ENCODE measurements at places on chromosomes 6 and 20.
A peak's percentile ranks its signal among the peaks of the same experiment; 100 is the strongest.

- DNase-seq, result no peak
Observed at GRCh38 chr6:27617046-27617687, 144.3 kb upstream of the ZNF184 start.

DNA sequence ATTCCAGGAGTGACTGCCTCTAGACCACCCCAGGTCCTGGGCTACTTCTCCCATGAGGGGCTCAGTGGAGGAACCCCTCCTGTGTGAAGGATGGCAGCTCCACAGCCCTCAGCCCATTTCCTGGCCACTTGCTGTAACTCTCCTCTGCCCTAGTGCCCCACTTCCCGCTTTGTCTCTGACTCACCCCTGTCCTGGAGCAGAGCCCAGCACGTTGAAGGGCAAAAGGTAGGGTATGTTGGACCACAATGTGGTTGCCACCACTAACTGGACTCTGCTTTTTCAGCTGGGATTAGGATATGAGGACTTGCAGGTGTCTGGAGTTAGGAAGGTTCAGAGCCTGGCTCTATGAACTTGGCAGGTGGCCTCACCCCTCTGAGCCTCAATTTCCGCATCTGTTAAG lies 2.4 kb downstream of the MYBL2 start:
- no peak for DNase-seq

GRCh38 chr20:58518896-58519593 lies 3.8 kb upstream of the APCDD1L start:
- no peak for DNase-seq

DNA sequence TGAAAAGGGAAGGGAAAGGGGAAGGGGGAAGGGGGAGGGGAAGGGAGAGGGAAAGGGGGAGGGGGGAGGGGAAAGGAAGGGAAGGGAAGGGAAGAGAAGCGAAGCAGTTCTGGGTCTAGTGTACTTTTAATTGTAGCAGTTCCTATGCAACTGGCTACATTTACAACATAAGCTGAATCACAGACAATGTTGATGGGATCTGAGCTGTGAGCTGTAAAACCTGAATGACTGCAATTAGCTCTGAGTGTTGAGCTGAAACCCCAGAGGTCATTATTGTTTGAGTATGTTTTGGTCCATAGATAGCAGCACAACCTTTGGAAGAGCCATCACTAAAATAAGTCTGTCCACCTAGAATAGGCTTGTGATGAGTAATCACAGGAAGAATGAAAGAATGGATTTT lies 7.2 kb upstream of the ABHD12 start:
- DNase-seq, result no peak

DNA sequence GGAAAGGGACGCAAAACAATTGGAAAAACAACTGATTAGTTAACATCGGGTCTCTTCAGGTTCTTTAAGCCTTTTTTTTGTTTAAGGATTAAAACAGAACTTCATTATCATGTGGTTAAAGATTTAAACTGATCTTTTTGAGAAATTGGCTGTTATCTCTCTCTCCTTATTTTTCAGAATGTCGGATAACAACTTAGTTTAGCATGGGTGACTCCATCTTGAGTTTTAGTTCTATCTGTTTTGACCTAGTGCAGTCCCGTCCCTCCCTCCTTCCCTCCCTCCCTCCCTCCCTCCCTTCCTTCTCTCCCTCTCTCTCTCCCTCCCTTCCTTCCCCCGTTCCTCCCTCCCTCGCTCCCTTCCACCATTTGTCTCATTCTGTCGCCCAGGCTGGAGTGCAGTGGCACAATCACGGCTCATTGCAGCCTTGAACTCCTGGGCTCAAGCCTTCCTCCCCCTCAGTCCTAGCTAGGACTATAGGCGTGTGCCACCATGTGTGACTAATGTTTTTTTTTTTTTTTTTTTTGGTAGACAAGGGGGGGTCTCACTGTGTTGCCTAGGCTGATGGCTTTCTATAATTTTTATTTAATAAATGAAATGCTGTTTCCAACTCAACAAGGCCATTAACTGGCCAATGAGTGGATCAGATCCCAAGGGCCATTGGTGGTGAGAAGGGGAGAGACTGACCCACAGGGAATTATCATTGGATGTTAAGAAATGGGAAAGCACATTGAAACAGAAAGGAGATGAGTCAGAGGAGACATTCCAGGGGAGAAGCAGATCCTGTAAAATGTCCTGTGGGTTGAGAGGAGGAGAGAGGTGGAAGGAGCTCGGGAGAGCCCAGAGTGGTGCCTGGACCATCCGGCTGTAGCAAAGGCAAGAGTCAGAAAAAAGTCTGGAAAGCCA lies 13.6 kb downstream of the BAK1 start:
- DNase-seq, result no peak

- DNase-seq, result no peak
Observed at GRCh38 chr20:19498756-19499155, 259.3 kb upstream of the RIN2 start.

DNA sequence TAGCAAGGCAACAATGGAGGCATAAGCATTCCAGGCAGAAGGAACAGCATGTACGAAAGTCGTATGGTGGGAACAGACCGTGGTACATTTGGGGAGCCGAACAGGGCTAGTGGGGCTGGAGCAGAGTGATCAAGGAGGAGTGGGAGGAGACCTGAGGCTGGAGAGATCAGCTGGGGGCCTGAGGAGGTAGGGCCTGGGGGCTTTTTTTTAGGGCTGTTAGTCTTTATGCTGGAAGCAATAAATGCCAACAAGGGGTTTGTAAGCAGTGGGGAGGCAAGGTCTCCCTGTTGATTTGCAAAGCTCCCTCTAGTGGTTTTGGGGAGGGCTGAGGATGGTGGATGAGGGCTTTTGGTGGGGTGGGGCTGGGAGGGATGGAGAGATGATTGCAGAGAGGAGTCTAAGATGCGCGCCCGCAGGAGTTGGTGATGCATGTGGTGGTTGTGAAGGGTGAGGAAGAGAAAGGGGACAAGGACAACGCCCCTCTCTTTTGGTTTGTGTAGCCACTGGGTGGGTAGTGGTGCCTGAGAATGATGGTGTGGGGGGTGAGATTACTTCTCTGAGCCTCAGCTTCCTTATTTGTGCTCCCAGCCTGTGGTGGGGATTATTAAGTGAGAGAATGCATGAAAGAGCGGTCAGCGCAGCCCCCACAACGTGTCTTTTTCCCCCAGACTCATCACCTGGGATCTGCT lies 74.1 kb upstream of the TOX2 start:
- no peak for DNase-seq

GRCh38 chr20:17431621-17432364 lies 99.4 kb downstream of the BFSP1 start:
- peak; percentile 13 for DNase-seq

DNA sequence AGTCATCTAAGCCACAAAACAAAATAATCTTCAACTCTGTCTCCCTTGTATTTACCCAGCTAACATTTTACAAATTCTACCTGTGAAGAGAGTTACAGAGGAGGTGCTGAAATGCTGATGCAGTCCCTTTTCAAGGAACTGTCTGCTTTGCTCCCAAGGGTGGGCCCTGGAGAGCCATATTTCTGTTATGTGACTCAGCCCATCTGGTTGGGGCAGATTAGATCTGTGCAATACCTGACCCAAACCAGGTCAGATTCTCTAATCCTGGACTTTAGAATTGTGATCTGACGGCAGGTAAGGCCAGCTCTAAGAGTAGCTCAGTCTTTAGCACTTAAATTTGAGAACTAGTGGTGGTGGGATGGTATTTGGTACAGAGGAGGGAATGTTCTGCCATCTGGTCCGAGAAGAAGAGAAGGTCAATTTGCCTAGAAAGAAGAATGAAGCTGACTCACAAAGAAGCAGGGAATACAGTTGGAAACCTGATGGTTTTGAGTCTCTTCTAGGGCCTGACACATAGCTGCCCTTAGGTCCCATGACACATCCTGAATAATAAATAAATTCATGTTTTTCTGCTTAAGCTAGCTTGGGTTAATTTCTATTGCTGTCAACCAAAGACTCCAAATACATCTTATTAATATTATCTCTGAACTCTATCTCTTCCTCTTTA lies 8.1 kb downstream of the ZNF311 start:
- DNase-seq, result no peak

GRCh38 chr6:139862311-139862710 lies 487.9 kb upstream of the CITED2 start:
- no peak for DNase-seq

- no peak for DNase-seq
Observed at GRCh38 chr6:99092461-99092860, 144.7 kb upstream of the FBXL4 start.

DNA sequence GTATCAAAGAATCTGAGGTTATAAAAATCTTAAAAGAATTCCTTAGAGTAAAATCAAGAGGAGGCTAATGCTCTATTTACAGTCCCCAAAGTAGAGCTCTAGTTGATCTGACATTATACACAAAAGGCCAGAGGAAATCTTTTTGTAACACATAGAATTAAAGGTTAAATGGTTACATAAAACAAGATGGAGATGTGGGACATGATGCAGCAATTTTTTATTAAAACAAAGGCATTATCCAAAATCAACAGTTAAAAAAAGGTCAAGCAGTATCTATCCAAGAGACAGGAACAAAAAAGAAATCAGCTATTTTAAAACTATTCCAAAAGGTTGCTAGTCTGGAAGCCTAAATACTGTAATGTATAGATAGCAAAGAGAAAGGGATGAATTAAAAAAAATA lies 20.4 kb downstream of the ELOVL5 start:
- no peak for DNase-seq

- DNase-seq, result peak; percentile 39
Observed at GRCh38 chr20:40896814-40897700, 131.6 kb upstream of the TOP1 start.

DNA sequence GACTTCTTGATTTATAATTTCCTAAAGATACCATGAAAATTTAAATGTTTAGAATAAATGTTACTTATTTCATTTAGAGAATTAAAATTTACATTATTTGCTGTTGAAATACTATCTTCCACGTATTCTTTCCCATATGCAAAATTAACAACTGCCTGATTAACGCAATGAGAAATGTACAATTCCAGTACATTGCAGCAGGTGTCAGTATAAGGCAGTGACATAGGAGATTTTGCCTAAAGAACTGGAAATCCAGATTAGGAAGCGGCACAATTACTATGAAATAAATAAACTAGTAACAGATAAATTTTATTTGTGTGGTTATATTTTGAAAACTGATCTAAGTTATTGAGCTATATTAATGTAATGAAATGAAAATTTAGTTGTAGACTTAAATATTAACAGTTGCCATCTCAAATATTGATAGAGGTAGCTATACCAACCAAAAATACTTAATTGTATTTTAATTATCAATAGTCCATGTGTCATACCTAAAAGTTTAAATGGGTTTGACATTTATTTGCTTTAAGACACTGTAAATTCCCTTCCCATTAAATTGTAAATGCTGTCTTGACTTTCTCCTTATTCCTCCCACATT lies 300.2 kb downstream of the UTRN start:
- no peak for DNase-seq

GRCh38 chr20:23167431-23167830 lies 81.3 kb upstream of the CD93 start:
- no peak for DNase-seq

- DNase-seq, result no peak
Observed at GRCh38 chr6:42962096-42962495, 1.5 kb downstream of the GNMT start.

- peak; percentile 7 for DNase-seq
Observed at GRCh38 chr6:111057074-111057752, 30.1 kb upstream of the SLC16A10 start.

- DNase-seq, result no peak
Observed at GRCh38 chr6:158131926-158132325, 36.1 kb downstream of the SERAC1 start.

- DNase-seq, result no peak
Observed at GRCh38 chr6:154721460-154721859, 11.8 kb upstream of the SCAF8 start.

Data from smooth muscle cell of the brain vasculature (primary cell).